Thymus (tissue), 14 donors: ENCODE measurements at places on chromosomes 2 and 18.

DNA sequence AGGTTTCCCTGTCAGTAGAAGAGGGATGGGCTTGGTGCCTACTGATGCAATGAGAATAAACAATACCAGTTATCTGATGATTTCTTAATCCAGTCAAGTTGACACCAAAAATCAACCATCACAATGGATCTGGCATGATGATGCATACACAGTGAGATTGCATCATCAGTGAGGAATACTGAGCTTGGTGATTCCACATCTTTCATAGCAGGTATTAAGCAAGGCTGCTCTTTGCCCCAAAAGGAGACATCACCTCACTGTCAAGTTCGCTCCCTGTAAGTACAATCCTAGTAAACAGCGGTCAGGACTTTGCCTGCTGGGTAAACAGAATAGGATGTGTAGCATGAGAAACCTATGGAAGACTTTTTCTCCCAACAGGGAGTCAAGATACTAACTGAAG lies 282.7 kb upstream of the CDH2 start:
- no peak for DNase-seq

DNA sequence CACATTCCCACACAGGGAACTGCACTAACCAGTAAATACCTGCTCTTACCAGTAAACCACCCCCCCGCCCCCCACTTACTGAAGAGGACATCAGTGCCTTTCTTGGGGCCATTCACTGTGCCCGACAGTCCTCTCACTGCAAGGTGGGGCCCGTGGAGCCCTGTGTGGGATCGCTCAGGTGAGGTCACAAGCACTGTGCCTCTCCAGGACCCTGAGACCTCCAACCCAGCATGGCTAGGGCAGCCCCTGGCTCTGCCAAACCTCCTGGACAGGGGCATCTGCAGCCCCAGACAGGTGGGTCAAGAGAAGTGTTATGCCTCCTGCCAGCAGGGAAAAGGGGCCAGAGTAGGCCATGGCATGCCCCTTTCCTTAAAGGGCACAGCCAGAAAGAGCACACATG lies 6.7 kb upstream of the NEURL3 start:
- no peak for DNase-seq

GRCh38 chr2:160278879-160279177 lies 78.8 kb upstream of the ITGB6 start:
- no peak for DNase-seq

DNA sequence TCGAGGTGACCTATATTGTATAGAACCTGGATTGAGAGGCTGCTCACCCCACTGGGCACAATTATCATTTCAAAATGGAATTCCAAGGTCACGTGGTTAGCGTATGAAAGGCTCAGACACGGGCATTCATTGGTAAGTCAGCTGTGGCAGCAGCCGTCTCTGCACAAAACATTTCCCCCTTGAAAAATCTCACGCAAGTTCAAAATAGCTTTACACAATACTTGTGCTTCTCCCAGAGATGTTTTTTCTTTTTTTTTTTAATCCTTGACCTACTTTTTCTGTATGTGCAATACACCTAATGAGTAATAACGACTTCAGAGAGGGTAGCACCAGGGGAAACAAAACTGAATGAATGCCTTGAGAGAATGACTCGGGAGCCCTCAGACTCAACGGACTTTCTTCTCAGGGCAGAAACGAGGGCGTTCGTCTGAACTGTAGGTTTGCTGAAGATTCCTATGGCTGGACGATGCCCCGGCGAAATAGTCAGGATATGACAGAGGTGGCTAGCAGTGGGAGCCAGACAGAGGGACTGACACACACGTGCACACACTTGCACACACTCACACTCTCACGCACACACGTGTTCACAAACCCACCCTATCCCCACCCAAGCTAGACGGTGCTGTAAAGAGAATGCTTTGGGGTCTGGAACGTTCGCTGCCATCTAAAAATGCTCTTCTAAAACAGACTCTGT lies 77.8 kb downstream of the PDCL3 start:
- DNase-seq = no peak

DNA sequence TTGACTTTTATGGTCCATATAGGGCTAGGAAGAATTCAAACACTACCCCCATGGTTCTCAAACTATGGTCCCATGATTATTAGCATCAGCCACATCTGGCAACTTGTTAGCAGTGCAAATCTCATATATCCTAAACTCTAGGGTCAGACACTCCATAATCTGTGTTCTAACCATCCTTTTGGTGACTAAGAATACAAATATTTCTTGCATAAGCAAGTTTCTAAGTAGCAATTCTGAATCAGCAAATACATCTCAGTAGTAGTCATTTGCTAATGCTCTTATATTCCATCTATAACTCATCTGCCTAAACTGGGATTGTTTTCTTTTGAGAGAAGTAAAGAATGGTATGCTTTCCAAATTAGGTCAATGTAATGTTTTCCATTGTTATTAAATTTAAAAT lies 447.3 kb downstream of the TMX3 start:
- DNase-seq = no peak

DNA sequence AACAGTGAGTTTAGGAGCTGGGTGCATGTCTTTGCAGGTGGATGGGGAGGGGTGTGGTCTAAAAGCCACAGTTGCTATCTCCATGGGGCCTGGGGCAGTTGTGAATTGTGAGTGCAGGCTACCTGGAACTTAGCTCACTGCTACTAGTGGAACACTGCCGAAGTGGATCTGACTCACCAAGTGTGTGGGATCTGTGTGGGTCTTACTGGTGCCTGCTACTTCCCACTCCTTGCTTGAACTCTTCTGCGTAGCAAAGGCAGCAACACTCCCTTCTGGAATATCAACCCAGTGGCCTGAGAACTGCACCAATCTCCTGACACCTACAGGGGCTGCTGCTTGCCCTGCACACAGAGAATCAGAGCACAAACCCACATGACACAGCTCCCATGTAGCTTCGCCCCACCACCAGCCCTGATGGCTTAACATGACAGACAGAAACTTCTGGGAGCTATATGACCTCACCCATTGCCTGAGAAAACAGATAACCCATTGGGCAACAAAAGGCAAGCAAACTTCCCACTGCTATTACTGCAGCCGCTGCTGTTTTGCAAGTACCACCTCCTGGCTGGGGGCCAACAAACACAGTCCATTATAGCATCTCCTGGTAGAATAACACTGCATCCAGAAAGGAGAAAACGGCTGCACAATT lies 455.1 kb upstream of the DDX18 start:
- DNase-seq = no peak

GRCh38 chr2:182496596-182496995 lies 69.8 kb upstream of the PDE1A start:
- no peak for DNase-seq
